ENCODE measurements at places on chromosomes 11 and 22. TPM values are rescaled to one million over a fixed set of nuclear protein-coding genes. Genes with fewer than 3 reads are reported as not detected.

- no peak for DNase-seq
These were observed 243.9 kb upstream of the SYN3 start for GRCh38 chr22:33302049-33302545.

- no peak for DNase-seq
These were observed 17.5 kb downstream of the GAB2 start for GRCh38 chr11:78400116-78400515.

- no peak for DNase-seq
These were observed at the start of gene PHLDB1 for GRCh38 chr11:118607401-118608359. TSS of gene PHLDB1 (plus strand) at chr11:118607615. CDS start at chr11:118613837, 6,222 bp downstream.

GRCh38 chr22:33879796-33880195 lies 40.5 kb downstream of the LARGE1 start:
- no peak for DNase-seq

DNA sequence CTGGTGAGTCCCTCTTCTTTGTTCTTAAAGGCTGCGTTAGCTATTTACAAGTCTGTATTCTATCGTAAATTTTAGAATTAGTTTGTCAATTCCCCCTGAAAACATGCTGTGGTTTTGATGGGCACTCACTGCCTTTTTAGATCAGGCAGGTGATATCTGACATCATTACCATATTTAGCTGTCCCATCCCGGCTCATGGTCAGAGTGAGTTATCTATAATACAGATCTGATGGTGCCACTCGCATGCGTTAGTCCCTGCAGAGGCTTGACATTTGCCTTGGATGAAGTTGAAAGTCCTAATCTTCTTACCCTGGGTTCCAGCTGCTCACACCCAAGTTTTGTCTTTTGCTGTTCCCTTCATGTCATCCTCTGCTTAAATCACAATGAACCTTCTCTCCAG lies 150.5 kb upstream of the NARS2 start:
- no peak for DNase-seq

The ANO5 gene
- total RNA-seq, result not detected

DNA sequence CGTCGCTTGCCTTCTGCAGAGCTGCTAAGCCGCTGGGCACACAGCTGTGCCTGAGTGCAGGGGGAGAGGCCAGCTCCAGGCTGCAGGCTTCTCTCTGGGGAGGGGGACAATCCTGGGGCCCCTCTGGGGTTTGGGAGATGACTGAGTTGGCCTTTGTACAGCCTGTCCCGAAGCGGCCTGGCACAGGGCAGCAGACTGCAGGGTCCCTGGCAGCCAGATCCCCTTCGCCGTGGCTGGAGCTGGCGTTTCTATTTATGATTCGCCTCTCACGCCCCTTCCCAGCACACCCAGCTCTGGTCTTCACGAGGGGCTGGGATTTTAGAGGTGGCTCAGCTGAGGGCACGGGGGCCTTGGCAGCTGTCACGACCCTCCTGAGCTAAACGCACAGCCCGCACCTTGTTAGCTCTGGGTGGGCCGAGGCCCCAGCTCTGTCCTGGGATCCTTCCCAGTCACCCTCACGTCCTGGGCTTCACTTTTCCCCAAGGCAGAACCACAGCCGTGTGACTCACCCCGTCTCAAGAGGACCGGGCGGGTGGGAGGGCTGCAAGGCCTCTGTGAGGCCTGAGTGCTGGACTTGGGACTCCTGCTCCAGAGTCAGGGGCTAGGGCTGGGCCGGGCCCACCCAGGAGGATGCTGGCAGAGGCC lies 18.4 kb downstream of the OSBPL5 start:
- DNase-seq, result no peak

The NPTXR gene
- total RNA-seq, result 1.5 TPM

- DNase-seq, result no peak
These were observed 103.4 kb upstream of the USP47 start for GRCh38 chr11:11738370-11738769.

DNA sequence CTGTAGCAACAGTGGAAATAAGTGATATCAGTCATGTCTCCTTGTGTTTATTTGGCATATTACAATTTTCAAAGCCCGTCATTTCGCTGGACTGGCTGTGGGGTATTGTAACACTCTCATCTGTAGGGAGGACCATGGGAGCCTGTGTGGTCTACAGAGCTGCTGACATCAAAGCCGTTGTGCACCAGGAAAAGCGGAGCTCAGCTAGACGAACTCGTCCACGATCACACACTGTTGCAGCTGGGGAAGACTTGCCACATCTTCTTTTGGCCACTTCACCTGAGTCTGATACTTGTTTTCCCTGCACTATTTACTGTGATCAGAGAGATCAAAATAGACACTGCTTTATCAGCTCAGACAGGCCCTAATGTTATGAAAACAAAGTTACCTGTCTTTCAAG lies 741.3 kb downstream of the OPCML start:
- DNase-seq, result no peak

DNA sequence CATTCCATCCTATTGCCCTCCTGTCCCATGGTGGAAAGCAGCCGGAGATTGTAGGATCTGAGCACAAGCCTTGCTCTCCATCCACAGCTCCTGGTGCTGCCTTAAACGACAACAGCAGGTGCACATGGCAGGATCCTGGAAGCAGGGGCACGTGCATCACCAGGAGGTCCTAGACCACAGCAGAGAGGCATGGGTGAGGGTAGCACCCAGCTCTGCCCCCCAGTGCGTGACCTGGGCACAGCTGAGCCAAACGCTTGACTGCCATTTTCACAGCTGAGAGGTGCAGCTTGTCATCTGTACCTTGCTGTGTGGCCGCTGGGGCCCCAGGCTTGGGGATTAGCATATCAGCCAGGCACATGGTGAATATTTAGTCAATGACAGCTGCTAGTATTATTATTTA lies 92.7 kb downstream of the NTM start:
- DNase-seq, result no peak

DNA sequence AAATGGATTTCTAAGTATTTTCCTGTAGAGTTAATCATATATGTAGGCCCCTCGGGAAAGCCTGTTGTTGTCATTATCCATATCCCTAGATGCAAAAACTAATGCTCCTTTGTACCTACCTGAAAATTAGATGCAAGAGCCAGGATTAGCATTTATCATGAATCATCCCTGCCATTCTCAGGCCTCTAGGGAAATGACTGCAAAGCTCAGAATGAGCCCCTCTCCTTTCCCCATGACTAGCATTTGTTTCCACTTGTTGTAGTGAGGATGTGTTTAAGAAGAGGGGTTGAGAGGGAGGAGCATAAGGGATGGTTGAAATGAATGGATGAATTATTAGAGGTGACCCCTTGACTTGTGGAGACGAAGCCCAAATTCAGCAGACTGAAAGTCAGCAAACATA lies 537.9 kb downstream of the NTM start:
- DNase-seq, result no peak

DNA sequence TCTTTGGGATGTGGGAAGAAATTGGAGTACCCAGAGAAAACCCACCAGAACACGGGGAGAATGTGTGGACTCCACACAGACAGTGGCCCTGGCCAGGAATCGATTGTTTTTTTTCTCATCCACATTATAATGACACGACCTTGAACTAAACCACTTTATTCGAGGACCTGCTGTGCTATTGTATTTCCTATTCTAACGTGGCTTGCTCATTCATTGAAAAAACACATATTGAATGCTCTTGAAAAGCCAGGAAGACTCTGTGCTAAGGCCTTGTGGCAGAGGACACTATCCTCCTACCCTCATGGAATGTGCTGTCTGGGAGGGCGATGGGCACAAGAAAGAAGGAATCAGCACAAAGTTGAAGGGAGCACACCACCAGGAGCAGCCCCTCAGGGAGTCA lies 9.1 kb upstream of the SREBF2 start:
- DNase-seq, result no peak

The OR4C16 gene
- not detected for total RNA-seq

DNA sequence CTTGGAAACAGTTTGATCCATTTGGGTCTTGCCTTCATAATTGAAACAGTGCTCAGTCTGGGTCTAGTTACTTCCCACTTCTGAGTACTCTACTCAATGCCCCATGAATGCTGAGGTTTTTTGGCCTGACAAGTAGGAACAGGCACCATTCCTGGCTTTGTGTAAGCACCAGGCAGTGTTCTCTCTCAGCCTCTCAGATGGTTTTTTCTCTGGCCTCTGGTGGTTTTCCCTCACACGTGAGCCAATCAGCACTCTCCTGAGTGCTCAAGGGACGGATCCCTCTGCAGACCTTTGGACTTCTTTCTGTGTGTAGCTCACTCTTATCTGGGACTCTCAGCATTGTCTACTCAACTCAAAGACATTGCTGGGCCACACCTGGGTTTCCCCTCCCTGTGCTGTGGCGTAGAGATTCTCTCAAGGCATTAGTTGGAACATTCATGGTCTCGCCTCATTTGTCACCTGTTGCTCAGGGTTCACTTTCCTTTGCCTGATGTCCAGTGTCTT lies 21.3 kb downstream of the SIK2 start:
- DNase-seq, result no peak

- no peak for DNase-seq
These were observed 92.4 kb upstream of the BID start for GRCh38 chr22:17866621-17867020.

The EHF gene
- not detected for total RNA-seq

GRCh38 chr22:27804470-27805297 lies 3.1 kb upstream of the MN1 start:
- DNase-seq, result no peak

The NF2 gene
- 58.2 TPM for total RNA-seq

GRCh38 chr11:127055236-127055635 lies 54.7 kb upstream of the KIRREL3 start:
- DNase-seq, result no peak

GRCh38 chr22:26382782-26383181 lies 46.3 kb upstream of the ASPHD2 start:
- DNase-seq, result no peak

DNA sequence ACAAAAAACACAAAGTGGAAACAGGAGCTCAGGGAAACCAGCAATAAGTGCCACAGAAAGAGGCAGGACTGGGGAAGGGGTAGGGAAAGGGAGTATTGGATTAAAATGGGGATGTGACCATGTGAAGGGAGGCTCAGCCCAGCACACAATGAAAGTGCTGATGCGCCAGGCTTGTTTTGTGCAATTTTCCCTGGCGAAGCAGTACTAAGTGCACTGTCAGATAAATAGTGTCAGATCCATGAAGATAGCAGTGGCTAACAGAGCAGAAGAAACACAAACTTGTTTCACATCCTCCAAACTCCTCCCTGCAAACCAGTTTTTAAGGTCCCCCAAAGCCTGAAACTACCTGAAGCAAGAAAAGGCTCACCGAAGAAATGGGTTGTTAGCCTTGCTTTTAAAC lies 50.7 kb upstream of the RAPSN start:
- no peak for DNase-seq

DNA sequence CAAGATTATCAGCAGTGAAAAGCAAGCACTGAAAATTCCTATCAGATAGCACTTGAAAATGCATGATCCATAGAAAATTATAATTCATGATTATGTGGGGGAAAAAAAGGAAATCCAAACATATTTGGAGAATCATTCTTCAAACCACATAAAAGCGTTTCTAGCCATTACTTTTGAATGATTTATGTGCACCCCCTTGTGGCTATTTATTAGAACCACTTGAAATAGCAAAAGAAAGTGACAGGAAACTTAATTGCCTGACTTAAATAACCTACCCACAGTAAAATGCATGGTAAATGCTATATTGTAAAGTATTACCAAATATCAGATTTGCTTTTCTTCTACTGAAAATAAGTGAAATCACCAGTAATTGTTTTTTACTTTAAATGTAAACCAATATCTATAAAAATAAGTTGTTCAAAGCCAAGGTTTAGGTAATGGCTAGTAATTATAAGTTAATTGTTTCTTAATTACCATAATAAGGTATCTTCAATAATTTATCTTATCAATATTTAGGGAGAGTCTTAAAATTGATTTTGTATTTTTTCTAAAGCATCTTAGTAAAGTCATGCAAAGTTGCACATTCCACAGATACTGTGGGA lies 168.5 kb downstream of the ARHGAP42 start:
- DNase-seq, result no peak

The SYCE3 gene
- total RNA-seq, result not detected

GRCh38 chr11:60952742-60953170 lies 780 bp upstream of the SLC15A3 start:
- DNase-seq, result no peak

The APOBEC3G gene
- 169 TPM for total RNA-seq

The RCN1 gene
- 25.7 TPM for total RNA-seq

The DBX1 gene
- total RNA-seq, result not detected

The KLHL35 gene
- 0.62 TPM for total RNA-seq

The PLET1 gene
- total RNA-seq, result not detected

- DNase-seq, result no peak
These were observed 611.3 kb downstream of the TBC1D22A start for GRCh38 chr22:47373648-47374272.

GRCh38 chr11:133919330-133920108 lies 37.2 kb downstream of the IGSF9B start:
- DNase-seq, result no peak

DNA sequence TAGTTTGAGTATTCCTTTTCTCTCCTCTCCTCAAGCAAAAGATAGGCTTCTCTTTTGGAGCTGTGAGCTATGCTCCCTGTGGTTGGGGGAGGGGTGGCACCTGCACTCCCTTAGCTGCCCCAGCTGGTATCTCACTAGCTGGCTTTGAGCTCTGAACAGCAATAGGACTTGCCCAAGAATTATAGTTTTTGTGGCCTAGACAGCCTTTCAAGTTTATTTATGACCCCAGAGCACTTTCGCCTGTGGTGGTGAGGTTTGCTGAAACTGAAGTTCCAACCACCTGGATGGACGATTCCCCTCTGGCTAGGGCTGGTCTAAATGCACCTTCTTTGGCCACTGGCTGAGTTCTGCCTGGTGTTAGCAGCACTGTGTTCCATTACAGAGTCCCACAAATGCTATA lies 37.1 kb upstream of the SLC37A2 start:
- no peak for DNase-seq

The DCDC1 gene
- not detected for total RNA-seq

The MAP4K2 gene
- total RNA-seq, result 17.6 TPM

The UPK2 gene
- total RNA-seq, result 1.1 TPM

The PAMR1 gene
- not detected for total RNA-seq

The PTPRJ gene
- total RNA-seq, result 60.7 TPM

All from natural killer cell treated with Interleukin-12 subunit alpha and Interleukin-12 subunit beta and Interleukin-15 and Interleukin-18, amount 100 ng/mL, for 72 hours (primary cell).